ENCODE measurements at places on chromosomes 7 and 10.

DNA sequence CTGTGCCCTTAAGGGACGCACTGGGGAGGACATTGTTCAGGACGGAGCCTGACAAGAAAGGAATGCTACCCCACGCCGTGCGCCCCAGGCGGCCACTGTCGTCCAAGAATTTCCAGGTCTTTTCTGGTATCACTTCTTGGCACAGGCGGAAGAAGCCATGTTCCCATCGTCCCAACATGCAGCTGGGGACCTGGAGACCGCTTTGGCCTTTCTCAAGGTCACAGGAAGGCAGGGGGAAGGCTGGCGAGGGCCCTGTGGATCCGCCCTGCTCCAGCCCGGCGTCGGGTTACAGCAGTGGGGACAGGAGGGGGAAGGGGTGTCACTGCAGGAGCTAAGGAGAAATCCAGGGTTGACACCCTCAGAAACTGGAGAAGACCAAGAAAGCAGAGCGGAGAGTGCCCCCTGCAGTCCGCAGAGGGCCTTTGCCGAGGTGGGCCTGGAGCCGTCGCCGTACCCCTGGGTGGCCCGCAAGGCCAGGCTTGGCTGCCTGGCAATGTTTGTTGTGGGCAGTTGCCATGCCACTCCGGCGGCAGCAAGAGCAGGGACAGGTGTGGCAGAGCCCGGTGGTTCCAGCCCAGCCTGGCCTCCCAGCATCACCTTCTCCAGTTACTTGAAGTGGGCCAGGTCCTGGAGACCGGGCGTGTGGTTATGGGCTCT, 104.1 kb downstream of the LHPP start:
- DNase-seq: no peak

DNA sequence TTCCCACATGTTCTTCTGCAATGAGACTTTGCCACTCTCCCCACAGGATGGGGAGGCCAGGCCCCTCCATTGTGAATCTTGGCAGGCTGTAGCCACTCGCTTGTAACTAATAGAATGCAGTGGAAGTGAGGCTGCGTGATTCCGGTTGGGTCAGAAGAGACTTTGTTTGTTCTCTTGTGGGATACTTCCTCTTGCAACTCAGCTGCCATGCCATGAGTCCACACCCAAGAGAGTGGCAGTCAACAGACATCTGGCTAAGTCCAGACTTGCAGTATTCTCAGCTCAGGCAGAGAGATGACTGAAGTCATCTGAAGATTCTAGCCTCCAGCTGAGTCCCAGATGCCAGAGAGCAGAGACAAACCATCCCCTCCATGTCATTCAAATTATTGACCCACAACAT, 153.4 kb upstream of the GDF10 start:
- DNase-seq: no peak

GRCh38 chr7:2504889-2505375, 14.6 kb upstream of the LFNG start:
- DNase-seq: no peak

DNA sequence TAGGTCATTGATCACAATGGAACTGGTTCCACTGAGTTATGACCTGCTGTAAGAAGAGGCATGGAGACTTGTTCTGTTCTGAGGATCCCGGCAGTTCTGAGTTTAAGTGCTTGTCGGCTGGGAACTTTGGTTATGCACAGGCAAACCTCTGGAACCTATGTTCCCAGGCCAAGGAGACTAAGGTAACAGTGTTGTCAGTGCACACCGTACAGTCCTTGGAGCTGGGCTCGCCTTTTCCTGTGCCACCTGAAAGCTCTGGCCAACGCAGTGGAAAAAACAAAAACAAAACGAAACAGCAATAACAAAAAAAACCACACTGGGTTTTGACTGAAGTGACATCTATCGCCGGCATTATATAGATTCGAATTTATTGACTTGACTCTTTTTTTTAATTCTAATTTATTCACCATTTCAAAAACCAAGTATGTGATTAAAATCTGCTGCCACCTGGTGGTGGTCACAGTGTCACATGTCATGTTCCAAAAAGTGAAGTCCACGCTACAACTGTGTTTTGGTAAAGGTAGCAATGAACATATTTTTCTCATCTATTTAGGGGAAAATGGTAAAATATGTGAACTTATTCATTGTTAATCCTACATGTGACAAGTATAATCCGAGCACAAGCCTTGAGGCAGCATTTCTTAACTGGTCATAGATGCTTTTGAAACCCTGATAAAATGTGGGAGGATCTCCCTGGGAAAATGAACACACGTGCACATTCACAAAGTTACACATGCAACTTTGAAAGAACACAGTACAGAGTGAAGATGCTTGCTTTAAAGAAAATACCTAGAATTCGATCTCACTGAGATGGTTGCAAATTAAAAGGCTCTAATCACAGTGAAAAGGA, 113.8 kb upstream of the PPP2R2D start:
- DNase-seq: no peak

GRCh38 chr10:125823663-125824251, 411 bp downstream of the BCCIP start:
- DNase-seq: no peak

GRCh38 chr10:86798611-86799010, 42.2 kb downstream of the BMPR1A start:
- peak; percentile 52 for DNase-seq

DNA sequence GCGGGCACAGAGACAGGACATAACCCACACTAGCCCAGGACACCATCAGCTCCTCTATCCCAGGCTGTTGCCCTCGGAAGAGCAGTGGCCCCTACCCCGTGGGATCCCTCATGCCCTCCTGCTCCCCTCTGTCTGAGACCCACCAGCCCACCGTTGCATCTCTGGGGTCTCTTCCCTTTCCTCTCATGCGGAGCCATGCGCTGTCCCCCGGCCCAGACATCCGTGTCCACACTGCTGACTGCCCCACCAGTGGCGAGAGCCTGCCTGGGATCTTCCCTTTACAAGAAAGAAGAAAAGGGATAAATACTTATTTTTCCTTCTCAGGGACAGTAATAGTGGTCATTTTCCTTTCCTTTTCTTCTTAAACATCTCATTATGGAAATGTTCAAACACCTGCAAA, 115.4 kb downstream of the WDR37 start:
- DNase-seq: no peak

GRCh38 chr7:86212976-86213375, 430.7 kb upstream of the GRM3 start:
- DNase-seq: no peak

DNA sequence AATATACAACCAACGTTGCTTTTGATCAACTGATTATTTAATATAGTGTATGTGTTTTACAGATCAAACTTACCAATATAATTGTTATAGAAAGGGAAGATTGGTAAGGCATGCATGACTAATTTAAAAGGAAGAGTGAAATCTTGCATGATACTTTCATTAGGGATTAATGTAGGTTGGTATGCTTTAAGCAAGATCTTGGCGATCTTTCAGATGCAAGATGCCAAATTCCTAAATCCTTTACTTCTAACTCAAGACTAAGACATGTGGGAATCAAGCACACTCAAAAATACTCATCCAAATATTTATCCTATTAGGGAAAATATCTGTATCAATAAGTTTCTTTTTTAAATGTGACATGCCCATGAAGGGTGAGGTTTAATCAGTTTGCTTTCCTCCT, 321.4 kb upstream of the MEOX2 start:
- DNase-seq: no peak

GRCh38 chr7:50679218-50680007, 103.3 kb downstream of the GRB10 start:
- no peak for DNase-seq

GRCh38 chr7:100017300-100017699, 1.9 kb downstream of the ZKSCAN1 start:
- no peak for DNase-seq

DNA sequence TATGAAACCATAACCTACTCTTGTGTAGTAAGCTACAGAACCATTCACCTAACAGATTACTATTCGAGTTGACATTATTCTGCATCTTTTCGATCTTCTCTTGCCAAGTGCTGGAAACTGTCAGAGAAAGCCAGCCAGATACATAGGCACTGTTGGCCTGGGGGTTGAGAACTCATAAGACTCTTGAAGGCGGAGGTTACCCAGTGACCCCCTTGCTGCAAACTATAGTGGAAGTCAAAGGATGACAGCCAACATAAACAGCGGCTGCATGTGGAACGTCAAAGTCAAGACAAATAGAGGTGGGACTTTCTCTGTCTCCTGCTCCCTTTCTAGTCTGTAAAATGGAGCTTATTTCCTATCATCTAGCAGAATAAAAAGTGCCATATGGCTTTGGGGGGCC, 394.2 kb downstream of the LRMDA start:
- DNase-seq: no peak

GRCh38 chr10:112794201-112794600, 155.8 kb upstream of the TCF7L2 start:
- DNase-seq: no peak

DNA sequence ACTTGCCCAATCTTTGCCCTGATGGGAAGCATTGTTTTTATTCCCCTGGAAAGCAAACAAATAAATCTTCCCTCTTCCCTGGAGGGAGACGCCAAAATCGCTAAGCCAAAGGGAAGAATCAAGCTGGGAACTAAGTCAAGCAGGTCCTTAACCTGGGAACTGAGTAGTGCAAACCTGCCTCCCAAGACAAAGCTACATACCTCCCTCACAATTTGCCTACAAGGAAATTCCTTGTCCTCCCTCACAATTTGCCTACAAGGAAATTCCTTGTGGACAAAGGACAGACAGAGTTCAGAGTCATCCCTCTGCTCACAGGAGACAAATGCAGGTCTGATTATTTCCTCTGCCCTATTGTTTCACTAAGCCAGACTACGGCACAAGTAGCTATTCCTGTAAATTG, 50.5 kb downstream of the SPOCK2 start:
- no peak for DNase-seq

GRCh38 chr7:85522070-85522469, 335.2 kb upstream of the SEMA3D start:
- no peak for DNase-seq

GRCh38 chr7:97418312-97418711, 300.8 kb downstream of the SDHAF3 start:
- peak; percentile 1 for DNase-seq

GRCh38 chr10:98378722-98379121, 36.3 kb downstream of the PYROXD2 start:
- DNase-seq: no peak

GRCh38 chr10:119284679-119285096, 77.3 kb downstream of the GRK5 start:
- DNase-seq: no peak

GRCh38 chr10:32139223-32140073, 83.2 kb upstream of the KIF5B start:
- DNase-seq: no peak

GRCh38 chr10:132735341-132735775, 50.6 kb downstream of the NKX6-2 start:
- no peak for DNase-seq

GRCh38 chr7:107725138-107725740, 18.7 kb upstream of the CBLL1 start:
- peak; percentile 19 for DNase-seq

GRCh38 chr7:50653126-50653864, 88.1 kb upstream of the DDC start:
- DNase-seq: no peak

GRCh38 chr7:8205031-8205387, 57.0 kb downstream of the ICA1 start:
- no peak for DNase-seq

DNA sequence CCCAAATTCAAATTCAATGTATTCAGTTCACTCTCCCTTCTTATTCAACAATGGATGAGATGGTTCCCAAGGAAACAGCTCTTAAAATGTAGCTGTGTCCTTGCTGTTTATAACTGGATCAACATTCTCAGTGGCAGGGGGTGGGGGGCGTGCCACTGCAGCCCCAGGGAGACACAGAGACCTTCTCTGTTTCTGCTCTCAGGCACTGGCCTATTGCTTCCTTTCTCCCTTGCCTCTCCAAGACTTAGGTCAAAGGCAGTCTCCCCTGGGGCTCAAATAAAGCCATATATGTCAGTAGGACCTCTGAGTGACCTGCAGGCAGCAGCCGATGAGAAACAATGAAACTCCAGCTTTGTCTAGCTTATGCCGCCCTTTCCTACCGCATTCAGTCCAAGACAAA, 20.7 kb downstream of the VSTM4 start:
- DNase-seq: no peak
